ENCODE measurements at places on chromosomes 5 and 9. TPM values are rescaled to one million over a fixed set of nuclear protein-coding genes. Genes with fewer than 3 reads are reported as not detected.

The DBH gene
- not detected for total RNA-seq

The TEX48 gene
- total RNA-seq, result not detected

The PCDHB9 gene
- 2.4 TPM for total RNA-seq

The TUBB4B gene
- 760 TPM for total RNA-seq

The SEMA5A gene
- 67.2 TPM for total RNA-seq

The EQTN gene
- not detected for total RNA-seq

The CACFD1 gene
- total RNA-seq, result 7.8 TPM

The CARD9 gene
- total RNA-seq, result 19.0 TPM

The PCDHA9 gene
- not detected for total RNA-seq
